ENCODE measurements at places on chromosomes 3 and 15.

GRCh38 chr3:126487151-126487771, 11.6 kb upstream of the ZXDC start:
- no peak for DNase-seq

- no peak for DNase-seq
Measured at GRCh38 chr3:136932523-136932922, 25.3 kb upstream of the IL20RB start.

DNA sequence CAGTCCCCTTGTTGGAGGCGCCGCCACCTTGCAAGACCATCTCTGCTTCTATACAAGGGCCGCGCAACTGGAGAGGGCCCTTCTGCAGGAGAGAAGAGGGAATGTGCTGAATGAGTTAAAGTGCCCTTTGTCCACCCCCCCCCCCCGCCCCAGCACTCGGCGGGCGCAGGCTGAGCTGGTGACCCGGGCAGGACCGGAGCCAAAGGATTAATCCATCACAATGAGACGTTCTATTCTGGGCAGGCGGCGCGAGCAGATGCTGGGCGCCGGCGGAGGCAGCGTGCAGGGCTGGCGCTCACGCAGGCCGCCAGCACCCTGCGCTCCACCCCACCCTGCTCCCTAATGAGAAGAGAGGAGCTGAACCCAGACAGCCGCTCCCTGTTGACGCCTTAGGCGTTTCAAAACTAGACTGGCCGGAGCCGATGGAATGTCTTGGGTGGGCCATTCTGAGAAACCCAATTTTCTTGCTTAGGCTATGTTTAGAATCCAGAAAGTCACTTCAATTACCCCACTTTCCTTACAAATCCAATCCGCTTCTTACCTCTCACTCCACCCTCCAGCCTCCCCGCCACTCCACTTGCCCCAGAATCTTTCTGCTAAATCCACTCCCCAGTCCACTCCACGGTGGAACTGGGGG, 32.9 kb downstream of the GJD2 start:
- DNase-seq, result peak; percentile 15

GRCh38 chr3:161914703-161915417, 418.3 kb downstream of the OTOL1 start:
- DNase-seq, result no peak

- DNase-seq, result no peak
Measured at GRCh38 chr15:62455441-62455921, 290.4 kb upstream of the C2CD4B start.

GRCh38 chr15:79970624-79971434, at the start of gene BCL2A1:
Gene BCL2A1 (minus strand): TSS chr15:79971196. CDS start chr15:79971119, 77 bp downstream.
- DNase-seq, result no peak

- no peak for DNase-seq
Measured at GRCh38 chr3:104040896-104041295, 1325.8 kb upstream of the ALCAM start.

DNA sequence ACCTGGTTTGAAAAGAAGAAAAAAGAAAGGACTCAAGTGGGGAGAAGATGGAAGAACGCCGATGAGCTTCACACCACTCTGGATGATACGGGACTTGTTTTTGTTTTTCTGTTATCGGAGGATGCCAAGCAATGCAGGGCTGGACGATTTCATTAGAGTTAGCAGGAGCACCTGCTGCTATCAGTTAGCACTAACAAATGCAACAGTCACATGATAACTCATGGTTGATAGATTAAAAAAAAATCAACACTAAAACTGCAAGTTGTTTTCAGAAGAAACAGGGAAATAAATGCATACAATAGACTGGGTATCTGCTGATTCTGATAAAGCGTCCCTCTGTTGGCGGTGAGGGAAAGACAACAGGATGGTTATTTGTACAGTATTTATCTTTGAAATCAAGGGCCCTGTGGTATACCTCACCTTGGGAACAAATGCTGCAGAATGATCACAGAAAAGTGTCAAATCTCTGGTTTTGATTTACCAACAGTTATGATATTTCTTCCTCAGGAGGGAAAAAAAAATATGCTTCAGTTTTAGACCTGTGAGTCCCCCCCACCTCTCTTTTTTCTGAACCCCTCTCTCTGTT, 575.1 kb downstream of the FOXP1 start:
- DNase-seq, result no peak

GRCh38 chr3:39101022-39101689, 6.3 kb downstream of the GORASP1 start:
- no peak for DNase-seq

DNA sequence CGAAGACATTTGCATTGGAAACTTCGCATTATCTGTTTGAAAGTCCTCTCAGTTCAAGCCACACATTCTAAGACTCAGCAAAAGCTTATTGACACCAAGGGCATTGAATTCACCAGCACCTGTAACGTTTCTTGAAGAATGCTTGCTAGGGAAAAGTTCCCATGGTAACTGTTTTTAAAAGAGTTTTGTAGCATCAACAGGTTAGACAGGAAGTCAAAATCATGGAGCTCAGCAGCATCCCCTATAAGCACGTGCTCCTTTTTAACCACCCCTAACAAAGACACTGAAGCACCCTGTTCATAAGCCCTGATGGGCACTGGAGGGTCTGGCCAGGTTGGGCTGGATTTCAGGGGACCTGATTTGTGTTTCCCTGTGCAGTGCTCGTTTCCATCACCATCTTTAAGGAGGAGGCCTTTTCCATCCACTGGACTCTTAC, 229.7 kb upstream of the BHLHE40 start:
- no peak for DNase-seq

- DNase-seq, result no peak
Measured at GRCh38 chr3:72086743-72087087, 301.8 kb upstream of the PROK2 start.

GRCh38 chr3:48765376-48765775, 48.4 kb upstream of the IP6K2 start:
- DNase-seq, result no peak

DNA sequence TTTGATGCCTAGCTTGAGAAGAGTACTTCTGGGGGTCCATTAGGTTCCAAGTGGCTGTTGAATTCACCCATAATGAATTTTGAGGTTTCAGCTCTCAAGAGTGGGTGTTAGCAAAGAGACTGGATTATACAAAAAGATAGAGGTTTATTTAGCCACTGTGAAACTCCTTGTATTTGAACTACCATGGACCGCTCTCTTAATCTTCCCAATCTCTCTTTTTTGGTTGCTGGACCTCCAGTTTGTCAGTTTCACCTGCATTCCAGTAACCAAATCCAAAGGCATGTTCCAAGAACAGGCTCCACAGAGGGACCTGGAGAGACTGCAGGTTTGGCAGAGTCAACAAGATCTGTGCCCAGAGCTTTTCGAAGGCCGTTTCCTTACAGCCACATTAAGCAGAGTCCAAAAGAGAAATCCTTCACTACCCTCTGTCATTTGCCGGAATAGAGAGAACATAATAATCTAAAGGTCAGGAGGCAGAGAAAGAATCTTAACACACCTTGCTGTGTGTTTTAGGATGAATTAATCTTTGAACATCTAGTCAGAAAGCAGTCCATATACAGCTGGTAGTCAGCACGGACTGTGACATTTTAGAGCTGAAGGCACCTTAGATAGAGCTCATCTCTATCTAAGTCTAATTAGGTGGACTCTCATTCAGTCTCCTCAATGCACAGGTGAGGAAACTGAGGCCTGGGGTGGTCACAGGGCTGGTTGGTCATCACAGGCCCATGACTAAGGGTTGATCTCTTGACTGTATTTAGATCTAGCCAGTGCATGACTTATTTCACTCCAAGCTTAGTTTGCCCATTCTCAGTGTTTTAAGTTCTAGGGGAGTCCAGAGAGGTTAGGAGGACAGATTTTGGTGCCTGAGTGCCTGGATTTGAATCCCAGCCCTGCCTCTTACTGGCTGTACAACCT, 1.3 kb downstream of the ABHD2 start:
- DNase-seq, result peak; percentile 65

GRCh38 chr15:41806291-41807181, 21.4 kb upstream of the JMJD7 start:
- no peak for DNase-seq

- DNase-seq, result no peak
Measured at GRCh38 chr15:59741274-59741906, 52.3 kb upstream of the BNIP2 start.

GRCh38 chr15:26391567-26392194, 381.2 kb downstream of the GABRB3 start:
- DNase-seq, result no peak

- DNase-seq, result no peak
Measured at GRCh38 chr15:36571301-36571700, 8.1 kb upstream of the CDIN1 start.

- DNase-seq, result no peak
Measured at GRCh38 chr3:36972163-36972562, 20.8 kb downstream of the EPM2AIP1 start.

DNA sequence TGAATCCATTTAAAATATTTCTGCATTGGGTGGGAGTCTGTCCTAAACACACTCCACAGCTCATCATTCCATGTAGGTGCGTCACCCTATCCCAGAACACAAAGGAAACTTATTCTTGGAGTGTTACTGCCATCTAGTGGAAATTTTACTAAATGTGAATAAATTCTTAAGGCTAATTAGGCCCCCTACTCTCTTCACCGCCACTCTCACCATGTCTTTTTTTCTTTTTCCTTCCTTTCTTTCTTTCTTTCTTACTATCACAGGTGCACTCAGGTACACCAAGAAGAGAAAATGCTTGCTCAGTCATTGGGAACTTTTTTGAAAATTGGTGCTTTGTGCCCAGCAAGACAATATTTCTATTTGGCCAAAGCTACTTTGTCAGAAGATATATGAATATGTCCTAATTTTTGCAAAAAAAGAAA, 26.4 kb upstream of the ATP8B4 start:
- peak; percentile 4 for DNase-seq

DNA sequence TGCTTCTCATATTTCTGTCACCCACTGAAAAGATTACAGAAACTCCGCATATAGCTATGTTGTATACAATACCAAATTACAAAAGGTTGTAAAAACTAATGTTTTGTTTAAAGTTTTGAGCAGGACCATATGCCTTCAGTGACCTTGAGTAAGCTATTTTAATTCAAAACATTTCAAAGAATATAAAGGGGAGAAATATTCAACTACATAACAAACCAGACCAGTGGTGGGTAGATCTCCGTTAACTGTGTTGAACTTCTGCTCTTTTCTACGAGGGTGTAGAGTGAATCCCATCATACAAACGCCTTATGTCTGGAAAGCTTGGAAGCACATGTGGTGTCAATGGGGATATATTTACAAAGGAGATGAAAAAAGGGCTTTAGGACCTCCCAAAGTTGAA, 68.4 kb upstream of the NR2F2 start:
- DNase-seq, result no peak

DNA sequence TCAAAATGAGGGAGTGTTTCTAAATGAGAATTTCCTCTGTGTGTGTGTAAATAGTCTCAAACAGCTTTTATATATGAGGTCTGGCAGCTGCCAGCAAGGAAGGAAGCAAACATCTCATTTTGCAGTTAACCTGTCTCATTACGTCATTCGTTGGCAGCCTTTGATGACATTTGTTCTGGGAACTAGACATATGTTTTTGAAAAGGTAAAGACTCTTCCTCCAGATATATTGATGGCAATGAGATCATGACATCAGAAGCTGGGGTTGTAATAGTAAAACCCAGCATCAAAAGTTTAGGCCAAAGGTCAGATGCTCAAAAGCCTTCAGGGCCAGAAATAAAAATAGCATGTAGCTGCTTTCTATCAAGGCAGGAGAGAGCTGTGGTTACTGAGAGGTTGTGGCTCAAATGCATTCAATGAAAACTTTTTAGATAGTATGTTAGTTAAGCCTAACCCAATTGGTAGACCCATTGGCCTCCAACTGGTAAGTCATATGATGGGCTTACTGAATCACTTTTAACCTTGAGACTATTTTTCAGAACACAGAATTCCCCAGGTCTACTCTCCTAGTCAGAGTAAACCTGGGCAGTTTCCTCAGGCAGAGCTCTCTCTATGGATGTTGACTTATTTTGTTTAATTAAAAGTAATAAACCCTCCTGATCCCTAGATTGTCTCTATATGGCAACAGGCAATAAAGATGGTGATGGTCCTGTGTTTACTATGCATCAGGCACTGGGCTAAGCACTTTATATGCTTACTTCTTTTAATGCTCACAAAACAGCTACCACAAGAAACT, 386.5 kb upstream of the CFAP20DC start:
- DNase-seq, result no peak

GRCh38 chr15:96896766-96897165, 566.3 kb downstream of the NR2F2 start:
- DNase-seq, result no peak

GRCh38 chr15:74763416-74763815, 14.8 kb downstream of the CYP1A2 start:
- DNase-seq, result no peak

GRCh38 chr3:5437783-5438323, 250.3 kb downstream of the EDEM1 start:
- DNase-seq, result no peak

GRCh38 chr15:65580287-65580686, 30.6 kb downstream of the INTS14 start:
- DNase-seq, result no peak

GRCh38 chr3:110583373-110583935, 488.2 kb upstream of the NECTIN3 start:
- DNase-seq, result no peak

GRCh38 chr3:44104043-44104442, 137.6 kb upstream of the TOPAZ1 start:
- no peak for DNase-seq

- peak; percentile 43 for DNase-seq
Measured at GRCh38 chr3:45773714-45774449, 22.5 kb downstream of the SLC6A20 start.
